ENCODE measurements at places on chromosomes 11 and 22. TPM values are rescaled to one million over a fixed set of nuclear protein-coding genes. Genes with fewer than 3 reads are reported as not detected.

DNA sequence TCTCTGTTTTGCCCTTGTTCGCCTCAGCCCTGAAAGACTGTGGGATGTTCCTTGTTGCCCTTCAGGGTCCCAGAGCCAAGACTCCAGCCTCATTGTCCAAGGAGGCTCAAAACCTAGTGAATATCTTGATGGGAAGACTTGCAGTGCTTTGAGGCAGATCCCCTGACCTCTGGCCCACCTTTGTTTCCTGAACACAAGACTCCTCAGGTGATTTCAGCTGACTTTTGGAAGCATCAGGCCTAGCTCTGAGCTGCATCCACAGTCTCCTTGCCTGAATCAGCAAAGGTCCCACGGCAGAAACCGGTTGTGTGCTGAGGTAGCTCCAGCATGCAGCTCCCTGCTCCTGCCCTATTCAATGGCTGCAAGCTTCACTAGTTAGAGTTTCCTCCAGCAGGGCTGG is 159.3 kb upstream of the B3GAT1 start:
- H3K27ac ChIP-seq: no peak overlapping the region
- no peak overlapping the region for H3K4me3 ChIP-seq
- H3K4me1 ChIP-seq: no peaks in the 10 kb centered on the region
- no peaks in the 10 kb centered on the region for H3K36me3 ChIP-seq

GRCh38 chr11:76781807-76782530 is 1.2 kb upstream of the TSKU start:
- peaks cover 20% of the 10 kb centered on the region for H3K4me1 ChIP-seq
- H3K36me3 ChIP-seq: peaks cover 3% of the 10 kb centered on the region
- no peaks in the 10 kb centered on the region for H3K27me3 ChIP-seq
- no peak for DNase-seq

GRCh38 chr11:27295928-27296327 is 67.1 kb downstream of the CCDC34 start:
- H3K36me3 ChIP-seq: no peaks in the 10 kb centered on the region
- no peaks in the 10 kb centered on the region for H3K27me3 ChIP-seq
- peaks cover 32% of the 10 kb centered on the region for H3K4me1 ChIP-seq
- H3K27ac ChIP-seq: no peak overlapping the region
- no peak for DNase-seq

- H3K4me1 ChIP-seq: no peaks in the 10 kb centered on the region
- H3K36me3 ChIP-seq: peaks cover 44% of the 10 kb centered on the region
- no peak overlapping the region for H3K4me3 ChIP-seq
- DNase-seq: no peak
These were observed 43.2 kb downstream of the PIK3C2A start for GRCh38 chr11:17164361-17165246.

DNA sequence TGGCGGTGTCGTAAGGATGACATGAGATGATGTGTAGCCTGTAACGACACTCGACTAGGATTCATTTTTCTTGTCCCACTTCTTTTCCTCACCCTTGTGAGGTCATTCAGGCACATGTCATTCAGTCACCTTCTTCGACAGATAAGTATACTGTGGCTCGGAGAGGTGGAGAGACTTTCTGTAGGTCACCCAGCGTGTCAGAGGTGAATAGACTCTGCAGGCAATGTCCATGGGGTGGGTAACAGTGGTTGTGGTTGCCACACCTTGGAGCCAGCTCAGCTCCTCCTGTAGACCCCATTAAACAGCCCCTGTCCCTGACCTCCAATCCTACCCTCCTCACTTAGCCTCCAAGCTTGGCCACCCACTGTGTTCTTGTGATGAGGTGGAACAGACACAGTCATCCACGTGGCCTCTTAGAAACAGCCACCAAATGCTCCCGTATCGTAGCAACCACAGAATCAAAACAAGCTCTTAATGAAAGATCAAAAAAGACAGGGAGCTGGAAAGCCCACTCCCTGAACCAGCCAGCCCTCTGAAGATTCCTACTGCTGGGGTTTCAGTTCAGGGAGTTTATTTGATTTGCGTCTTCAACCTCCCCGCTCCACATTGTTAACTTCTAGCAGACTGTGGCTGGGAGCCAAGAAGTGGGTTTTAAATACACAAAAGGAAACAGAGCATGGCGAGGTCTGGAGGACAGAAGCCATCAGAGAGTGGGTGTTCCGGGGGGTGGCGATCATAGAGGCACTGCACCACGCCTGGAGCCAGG is 89.0 kb upstream of the GRK3 start:
- no peak overlapping the region for H3K4me3 ChIP-seq
- H3K36me3 ChIP-seq: no peaks in the 10 kb centered on the region
- H3K27ac ChIP-seq: peak overlapping the region; percentile 7
- H3K27me3 ChIP-seq: no peaks in the 10 kb centered on the region
- peak; percentile 98 for DNase-seq

GRCh38 chr11:134557571-134558257 is 145.7 kb upstream of the B3GAT1 start:
- H3K36me3 ChIP-seq: no peaks in the 10 kb centered on the region
- no peak for DNase-seq
- no peak overlapping the region for H3K27ac ChIP-seq

GRCh38 chr11:73189315-73189714 is 28.8 kb upstream of the P2RY2 start:
- no peaks in the 10 kb centered on the region for H3K36me3 ChIP-seq
- no peak for DNase-seq
- H3K27ac ChIP-seq: no peak overlapping the region
- peaks cover 19% of the 10 kb centered on the region for H3K4me1 ChIP-seq
- H3K4me3 ChIP-seq: no peak overlapping the region

DNA sequence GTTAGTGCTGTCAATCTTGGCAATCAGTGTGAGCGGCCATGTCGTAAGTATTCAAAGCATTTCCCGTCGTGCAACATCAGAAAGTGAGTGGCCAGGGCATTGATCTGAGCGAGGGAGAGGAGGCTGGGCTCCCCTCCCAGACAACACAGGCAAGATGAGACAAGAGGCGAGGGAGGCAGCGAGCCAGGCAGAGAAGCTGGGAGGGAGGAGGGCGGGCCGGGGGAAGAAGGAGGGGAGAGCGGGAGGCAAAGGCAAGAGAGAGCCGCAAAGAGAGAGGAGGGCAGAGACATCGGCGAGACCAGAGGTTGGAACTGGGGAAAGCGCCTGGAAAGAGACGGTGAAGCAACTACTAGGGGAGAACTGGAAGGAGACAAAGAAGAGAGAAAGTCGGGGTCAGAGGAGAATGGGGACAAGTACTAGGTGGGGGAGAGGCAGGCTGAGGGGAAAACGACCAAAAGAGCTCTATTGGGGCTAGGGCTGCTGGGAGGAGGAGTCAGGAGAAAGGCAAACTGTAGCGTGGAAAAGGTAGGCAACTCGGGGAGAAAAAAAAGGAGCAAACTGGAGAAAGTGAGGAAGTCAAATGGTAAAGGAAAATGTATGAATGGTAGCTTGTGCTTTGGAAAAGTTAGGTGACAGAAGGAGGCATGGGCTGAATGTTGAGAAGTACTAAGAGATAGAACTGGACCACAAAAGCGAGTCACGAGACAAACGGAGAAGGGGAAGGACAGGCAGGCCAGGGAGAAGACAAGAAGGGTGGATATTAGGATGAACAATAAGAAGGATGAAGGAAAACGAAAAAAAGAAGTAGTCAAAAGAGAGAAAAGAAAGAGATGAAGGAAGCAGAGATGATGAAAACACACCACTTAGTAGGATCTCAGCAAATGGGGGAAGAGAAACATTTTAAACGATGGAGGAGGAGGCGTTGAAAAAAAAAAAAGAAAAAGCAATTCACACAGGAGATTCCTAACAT is 130.5 kb upstream of the C11orf58 start:
- DNase-seq: no peak
- peak overlapping the region; percentile 70 for H3K4me3 ChIP-seq
- no peaks in the 10 kb centered on the region for H3K27me3 ChIP-seq
- peak overlapping the region; percentile 72 for H3K27ac ChIP-seq
- H3K4me1 ChIP-seq: peaks cover 11% of the 10 kb centered on the region
- peaks cover 11% of the 10 kb centered on the region for H3K36me3 ChIP-seq

GRCh38 chr22:44249376-44250147 is 63.2 kb downstream of the SHISAL1 start:
- no peaks in the 10 kb centered on the region for H3K4me1 ChIP-seq
- H3K36me3 ChIP-seq: no peaks in the 10 kb centered on the region
- no peak overlapping the region for H3K27ac ChIP-seq
- H3K27me3 ChIP-seq: no peaks in the 10 kb centered on the region

DNA sequence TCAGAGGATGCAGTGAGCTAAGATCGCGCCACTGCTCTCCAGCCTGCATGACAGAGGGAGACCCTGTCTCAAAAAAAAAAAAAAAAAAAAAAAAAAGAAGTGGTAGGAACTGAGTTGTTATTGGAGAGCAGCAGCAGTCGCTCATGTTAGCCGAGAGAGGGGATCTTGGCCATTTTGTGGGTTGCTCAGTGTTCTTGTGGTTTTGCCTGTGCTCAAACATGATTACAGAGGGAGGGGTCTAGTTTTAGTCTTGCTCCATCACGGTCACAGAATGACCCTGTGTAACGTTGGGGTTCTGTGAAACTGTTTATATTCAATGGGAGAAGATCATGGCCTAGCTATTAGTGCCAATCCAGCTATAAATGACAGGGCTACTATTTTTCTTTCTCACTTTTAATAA is 1.9 kb downstream of the DPAGT1 start:
- peaks cover 18% of the 10 kb centered on the region for H3K4me1 ChIP-seq
- H3K4me3 ChIP-seq: no peak overlapping the region
- H3K36me3 ChIP-seq: peaks cover 19% of the 10 kb centered on the region
- no peak overlapping the region for H3K27ac ChIP-seq
- no peak for DNase-seq

DNA sequence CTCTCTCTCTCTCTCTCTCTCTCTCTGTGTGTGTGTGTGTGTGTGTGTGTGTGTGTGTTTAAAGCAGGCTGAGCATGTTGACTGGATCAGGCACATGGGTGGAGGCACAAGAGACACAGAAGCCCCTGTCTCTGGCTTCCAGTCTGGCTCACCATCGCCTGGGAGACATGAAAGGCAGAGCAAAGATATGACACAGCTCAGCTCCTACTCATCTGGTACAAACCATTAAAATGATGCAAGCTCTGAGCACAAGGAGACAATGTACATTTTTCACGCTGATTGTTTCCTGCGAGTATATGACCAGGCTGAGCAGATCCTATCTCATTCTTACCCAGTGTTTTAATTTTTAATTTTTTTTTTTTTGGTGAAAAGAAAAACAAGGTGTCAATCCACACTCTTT is 9.5 kb downstream of the SLC6A5 start:
- no peak overlapping the region for H3K4me3 ChIP-seq
- no peaks in the 10 kb centered on the region for H3K36me3 ChIP-seq
- no peak overlapping the region for H3K27ac ChIP-seq
- H3K27me3 ChIP-seq: peaks cover 21% of the 10 kb centered on the region

DNA sequence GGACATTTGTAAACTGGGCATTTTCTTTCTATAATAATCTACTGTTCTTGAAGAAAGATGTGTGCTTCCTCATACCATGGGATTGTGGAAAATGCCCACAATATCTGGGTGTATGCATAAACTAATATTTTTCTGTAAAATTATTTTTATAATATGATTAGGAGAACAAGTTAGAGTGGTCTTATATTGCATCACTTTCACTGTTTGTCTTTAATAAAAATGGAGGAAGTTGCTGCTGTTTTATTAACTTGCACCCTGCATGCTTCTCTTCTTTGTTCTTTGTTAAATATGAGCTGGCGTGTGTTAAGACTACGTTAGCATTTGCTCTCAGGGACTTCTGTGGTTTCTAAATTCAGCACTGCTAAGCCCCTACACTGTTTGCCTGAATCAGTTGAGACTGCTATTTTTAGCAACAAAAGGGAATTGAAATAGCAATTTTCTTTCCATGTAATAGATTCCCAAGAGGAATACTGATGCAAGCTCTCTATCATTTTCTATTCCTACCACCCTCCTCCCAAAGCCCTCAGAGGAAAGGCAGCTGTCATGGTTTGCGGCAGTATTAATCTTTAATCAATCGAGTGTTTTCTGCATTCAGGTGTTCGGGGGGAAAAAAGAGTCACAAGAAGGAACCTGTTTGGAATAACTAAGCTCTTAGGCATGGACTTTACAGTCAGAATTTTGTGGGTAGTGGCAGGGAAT is 56.1 kb downstream of the HSD17B12 start:
- H3K27ac ChIP-seq: peak overlapping the region; percentile 2
- peak; percentile 34 for DNase-seq
- peaks cover 30% of the 10 kb centered on the region for H3K4me1 ChIP-seq
- peaks cover 7% of the 10 kb centered on the region for H3K36me3 ChIP-seq
- no peaks in the 10 kb centered on the region for H3K27me3 ChIP-seq

GRCh38 chr11:86785576-86785975 is 14.8 kb upstream of the PRSS23 start:
- H3K27ac ChIP-seq: no peak overlapping the region
- no peak for DNase-seq

- no peaks in the 10 kb centered on the region for H3K36me3 ChIP-seq
- H3K4me3 ChIP-seq: no peak overlapping the region
- H3K27me3 ChIP-seq: no peaks in the 10 kb centered on the region
- peak overlapping the region; percentile 92 for H3K27ac ChIP-seq
These were observed 6.5 kb upstream of the MALAT1 start for GRCh38 chr11:65492387-65492636.

GRCh38 chr11:30712749-30713148 is 126.6 kb upstream of the MPPED2 start:
- no peaks in the 10 kb centered on the region for H3K4me1 ChIP-seq
- 0 out of 2 replicates have a peak, but pooled peaks cover 4% of the 10 kb centered on the region for H3K27me3 ChIP-seq
- H3K4me3 ChIP-seq: no peak overlapping the region
- no peak for DNase-seq

DNA sequence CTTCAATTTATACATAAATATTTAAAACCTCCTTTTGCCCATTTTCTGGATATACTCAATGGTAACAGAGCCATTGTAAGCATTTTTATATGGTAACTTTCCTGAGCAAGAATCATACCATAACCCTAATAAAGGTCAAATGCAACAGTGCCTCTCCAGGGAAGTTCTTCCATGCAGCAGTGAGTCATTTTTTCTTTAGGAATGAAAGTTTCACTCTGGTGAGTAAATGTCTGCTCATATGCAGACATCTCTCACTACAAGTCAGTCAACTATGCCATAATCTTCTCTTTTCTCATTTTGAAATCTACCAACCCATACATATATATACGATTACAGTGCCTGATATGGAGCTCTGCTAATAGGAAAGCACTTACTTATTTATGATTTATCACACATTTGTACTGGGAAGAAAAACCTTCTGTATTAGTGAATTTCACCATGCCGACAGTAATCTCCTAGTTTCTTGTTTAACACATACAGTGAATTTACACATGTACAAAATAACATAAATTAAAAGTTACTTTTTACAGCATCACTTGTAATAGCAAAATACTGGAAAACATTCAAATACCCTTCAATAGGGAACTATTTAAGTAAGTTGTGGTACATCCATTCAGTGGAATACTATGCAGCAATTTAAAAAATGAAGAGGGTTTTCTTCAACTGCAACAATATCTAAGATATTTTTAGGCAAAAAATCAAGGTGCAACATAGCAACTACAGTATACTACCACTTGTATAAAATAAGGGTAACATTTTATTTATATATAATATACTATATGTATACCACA is 16.0 kb downstream of the STK33 start:
- no peaks in the 10 kb centered on the region for H3K4me1 ChIP-seq
- H3K27me3 ChIP-seq: no peaks in the 10 kb centered on the region
- no peak overlapping the region for H3K27ac ChIP-seq
- H3K36me3 ChIP-seq: no peaks in the 10 kb centered on the region
- DNase-seq: no peak

Gene MPZL3
- not detected for total RNA-seq

Gene APOA4
- total RNA-seq: not detected

Gene PACSIN2
- total RNA-seq: 98.3 TPM
